ENCODE measurements at places on chromosomes 13 and 19.

GRCh38 chr13:99351772-99352171 lies 44.6 kb upstream of the GPR183 start:
- DNase-seq, result peak; percentile 59

DNA sequence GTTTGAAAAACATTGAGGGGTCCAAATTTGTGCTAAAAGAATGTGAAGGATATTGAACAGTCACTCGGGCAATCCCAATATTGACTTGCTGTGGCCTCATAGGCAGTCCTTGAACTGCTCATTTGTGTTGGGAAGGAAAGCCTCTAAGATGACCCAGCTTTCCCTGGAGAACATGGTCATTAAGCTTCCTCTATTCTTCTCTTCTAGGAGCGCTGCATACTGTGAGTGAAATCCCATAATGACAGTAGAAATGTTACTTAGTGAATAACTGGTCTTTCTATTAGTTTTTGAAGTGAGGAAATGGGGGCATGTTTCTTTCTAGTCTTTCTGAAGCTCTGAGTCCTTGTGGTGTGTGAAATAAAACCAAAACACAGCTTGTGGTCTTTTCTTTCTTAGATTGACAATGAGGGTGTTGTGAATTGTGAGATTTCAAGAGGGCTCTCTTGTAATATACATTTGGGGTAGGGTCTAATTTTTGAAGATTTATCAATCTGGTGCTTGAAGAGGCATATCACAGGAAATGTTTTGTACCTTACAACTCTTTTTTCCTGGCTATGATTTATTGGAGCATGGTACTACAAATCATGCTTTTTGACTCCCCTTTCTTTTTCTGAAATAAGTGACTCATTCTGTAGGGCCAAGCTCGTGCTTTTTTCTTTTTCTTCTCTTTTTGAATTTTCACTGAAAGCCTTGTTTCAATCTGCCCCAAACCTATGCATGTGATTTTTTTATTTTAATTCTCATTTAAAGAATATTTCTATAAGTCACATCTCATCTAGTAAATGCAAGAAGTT lies 250.8 kb downstream of the OXGR1 start:
- no peak for DNase-seq

GRCh38 chr19:18478545-18479311 lies 40.8 kb upstream of the ISYNA1 start:
- DNase-seq, result peak; percentile 92

GRCh38 chr13:19586904-19587634 lies 25.7 kb upstream of the TPTE2 start:
- peak; percentile 89 for DNase-seq

DNA sequence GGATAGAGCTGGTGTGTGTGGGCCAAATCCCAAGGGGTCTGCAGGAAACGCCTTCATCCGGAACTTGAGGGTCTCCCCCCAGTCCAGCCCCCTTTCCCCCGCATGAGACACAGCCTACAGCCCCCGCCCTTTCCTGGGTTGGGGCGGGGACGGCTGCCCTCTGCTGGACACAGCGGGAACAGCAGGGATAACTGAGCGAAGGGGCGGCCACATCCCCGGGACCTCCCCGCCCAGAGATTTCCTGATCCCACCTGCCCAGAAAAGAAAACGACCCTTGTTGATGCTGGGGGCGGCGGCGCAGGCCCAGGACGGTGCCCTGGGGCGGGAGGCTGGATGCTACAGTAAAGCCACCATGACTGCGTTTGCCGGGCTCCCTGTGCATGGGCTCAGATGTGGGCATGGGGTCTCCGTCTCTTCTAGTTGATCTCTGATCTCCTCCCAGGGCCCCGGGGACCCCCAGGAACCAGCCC lies 14.2 kb downstream of the ONECUT3 start:
- DNase-seq, result peak; percentile 68

- no peak for DNase-seq
These were observed 94.8 kb upstream of the SOX1 start for GRCh38 chr13:111971891-111972780.

All from activated CD4-positive, alpha-beta memory T cell treated with anti-CD3 and anti-CD28 coated beads for 36 hours (primary cell).